Endothelial cell of umbilical vein (primary cell): ENCODE measurements at places on chromosomes 2 and 18. TPM values are rescaled to one million over a fixed set of nuclear protein-coding genes. Genes with fewer than 3 reads are reported as not detected.

Gene GAREM1
- 0.59 and 0.69 TPM in 2 replicates for polyA plus RNA-seq

DNA sequence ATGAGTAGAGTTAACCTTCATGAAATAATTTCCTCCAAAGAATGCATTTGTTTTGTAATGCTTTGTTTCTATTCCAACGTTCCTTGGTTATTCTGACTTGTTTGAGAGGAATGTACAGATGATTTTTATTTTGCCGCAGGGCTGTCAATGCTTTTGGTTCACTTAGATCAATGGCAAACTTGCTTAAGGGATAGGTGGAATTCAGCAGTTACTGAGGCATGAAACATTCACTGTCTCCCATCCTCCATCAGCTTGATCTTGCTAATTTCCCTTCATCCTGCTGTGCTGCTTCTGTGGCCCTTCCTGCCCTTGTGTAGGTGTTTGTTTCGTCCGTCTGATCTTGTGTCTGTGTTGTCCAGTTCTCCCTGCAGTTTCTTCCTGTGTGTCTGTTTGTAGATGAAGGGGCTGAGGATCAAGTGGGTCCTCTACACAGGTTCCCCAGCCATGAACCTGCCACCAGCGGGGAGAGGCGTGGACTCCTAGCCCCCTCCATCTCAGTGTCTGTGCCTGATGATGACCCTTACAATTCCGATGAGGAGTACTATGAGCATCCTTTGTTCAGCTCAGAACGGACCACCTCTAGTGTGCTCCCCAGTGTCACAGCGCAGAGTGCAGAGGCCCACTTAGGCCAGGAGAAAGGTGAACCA is 84.2 kb upstream of the UNC80 start:
- no peak for DNase-seq

DNA sequence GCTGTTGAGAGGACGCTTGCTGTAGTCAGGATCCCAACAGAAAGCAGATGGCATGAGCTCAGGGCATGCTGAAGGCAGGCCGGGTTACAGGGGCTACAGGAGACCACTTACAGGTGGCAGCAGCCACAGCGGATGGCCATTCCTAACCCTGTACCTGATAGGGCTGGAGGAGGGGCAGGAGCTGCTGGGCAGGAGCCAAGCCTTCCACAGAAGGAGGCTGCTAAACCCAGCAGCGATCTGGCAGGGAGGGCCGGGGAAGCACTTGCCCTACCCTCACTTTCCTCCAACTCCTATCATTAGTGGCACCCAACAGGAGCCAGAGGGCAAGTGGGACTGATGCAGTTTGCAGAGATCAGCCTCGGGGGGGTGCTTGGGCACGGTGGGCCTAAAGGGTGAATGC is 2.0 kb downstream of the ASB18 start:
- no peak for DNase-seq

- no peak for DNase-seq
These were observed 148.5 kb upstream of the GYPC start for GRCh38 chr2:126507425-126507911.

GRCh38 chr2:86778957-86779356 is 11.8 kb downstream of the CD8A start:
- no peak for DNase-seq
